COR-L47 (cell line): ENCODE measurements at places on chromosomes 1 and 21.

DNA sequence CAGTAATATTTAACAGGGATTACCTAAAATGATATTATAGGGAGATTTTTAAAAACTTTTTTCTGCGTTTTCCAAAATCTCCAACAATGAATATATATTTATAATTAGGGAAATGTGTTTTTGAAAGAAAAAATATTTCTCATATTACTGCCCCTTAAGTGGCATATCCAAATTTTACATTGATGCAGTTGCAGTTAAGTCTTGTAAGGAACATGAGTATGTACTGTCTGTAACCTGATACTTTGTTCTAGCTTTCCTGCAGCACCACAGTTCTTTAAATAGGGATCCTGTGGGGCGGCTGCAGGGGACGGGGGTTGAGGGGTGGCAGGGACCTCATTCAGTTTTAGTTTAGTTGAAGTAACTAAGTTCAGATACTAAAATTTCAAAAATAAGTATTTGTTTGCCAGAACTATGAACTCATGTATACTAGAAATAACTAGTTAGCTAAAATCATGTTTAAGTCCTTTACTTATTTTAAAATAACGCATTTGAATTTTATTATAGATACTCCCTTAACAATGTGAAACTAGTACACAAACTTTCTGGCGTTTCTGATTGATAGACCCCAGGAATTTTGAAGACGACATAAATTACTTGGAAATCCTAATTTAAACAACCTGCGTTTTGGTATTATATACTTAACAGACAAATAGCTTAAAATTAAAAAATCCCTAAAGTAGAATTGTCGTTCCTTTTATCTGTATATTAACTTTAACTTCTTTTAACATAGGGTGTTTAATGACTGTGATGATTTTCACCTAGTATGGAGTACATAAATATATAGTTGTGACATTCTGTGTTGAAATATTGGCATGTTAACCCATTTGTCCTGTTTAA is 639 bp upstream of the DNAJB4 start:
- DNase-seq, result no peak

DNA sequence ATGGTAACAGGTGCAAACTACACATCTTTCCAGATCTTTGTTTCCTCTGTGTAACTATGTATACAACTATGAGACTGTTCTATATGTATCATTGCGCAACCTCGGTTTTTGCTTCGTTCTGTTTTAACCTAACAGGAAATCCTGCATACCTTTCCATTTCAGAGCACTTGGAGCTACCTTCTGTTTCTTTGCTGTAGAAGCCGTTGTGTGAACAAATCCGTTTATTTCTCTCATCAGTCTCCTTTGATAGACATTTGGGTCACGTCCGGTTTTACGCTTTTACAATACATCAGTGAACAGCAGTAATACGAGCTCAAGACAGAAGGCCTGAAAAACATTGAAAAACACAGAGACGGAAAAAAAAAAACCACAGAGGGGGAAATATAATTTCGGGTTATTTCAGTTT is 10.5 kb downstream of the ATP5IF1 start:
- no peak for DNase-seq

- no peak for DNase-seq
Measured at GRCh38 chr21:34836103-34836932, 167.5 kb downstream of the CLIC6 start.

DNA sequence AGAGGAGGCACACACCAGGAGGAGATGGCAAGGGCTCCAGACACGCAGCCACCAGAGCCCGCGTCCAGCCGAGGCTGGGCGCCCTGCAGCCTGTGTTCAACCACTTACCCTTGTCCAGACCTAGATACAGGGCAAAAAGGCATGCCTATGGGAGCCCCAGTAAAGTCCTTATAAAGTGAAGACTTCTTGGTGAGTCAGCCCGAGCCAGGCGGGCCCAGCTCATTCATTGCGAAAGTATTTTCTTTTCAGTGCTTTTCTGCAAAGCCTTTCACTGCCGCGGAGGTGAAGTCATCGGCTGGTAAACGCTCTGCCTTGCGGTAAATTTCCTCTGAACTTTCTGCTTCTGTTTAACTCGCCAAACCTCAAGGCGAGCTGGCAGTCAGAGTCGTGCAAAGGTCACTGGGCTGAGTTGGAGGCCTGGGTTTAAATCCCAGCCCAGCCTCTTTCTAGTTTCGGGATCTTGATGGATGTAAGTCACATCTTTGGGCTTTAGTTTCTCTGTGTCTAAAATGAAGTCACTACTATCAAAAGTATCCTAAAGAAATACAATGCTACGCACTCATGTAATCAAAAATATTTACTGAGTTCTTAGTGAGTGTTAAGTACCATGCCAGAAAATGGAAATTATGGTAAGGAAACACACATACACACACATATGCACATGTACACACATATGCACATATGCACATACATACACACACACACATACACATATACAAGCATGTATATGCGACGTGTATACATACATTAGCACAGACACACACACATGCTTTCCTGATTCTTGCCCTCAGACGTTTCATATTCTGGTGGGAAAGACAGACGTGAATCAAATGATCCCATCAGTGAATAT is 54.7 kb upstream of the IFFO2 start:
- DNase-seq, result no peak

GRCh38 chr1:112256411-112256810 is 139.6 kb upstream of the CTTNBP2NL start:
- DNase-seq, result no peak

- DNase-seq, result peak; percentile 79
Measured at GRCh38 chr1:157045250-157046218, at the start of gene ARHGEF11. TSS of gene ARHGEF11 (minus strand) at chr1:157045742. CDS start at chr1:157044330, 1,412 bp downstream.

DNA sequence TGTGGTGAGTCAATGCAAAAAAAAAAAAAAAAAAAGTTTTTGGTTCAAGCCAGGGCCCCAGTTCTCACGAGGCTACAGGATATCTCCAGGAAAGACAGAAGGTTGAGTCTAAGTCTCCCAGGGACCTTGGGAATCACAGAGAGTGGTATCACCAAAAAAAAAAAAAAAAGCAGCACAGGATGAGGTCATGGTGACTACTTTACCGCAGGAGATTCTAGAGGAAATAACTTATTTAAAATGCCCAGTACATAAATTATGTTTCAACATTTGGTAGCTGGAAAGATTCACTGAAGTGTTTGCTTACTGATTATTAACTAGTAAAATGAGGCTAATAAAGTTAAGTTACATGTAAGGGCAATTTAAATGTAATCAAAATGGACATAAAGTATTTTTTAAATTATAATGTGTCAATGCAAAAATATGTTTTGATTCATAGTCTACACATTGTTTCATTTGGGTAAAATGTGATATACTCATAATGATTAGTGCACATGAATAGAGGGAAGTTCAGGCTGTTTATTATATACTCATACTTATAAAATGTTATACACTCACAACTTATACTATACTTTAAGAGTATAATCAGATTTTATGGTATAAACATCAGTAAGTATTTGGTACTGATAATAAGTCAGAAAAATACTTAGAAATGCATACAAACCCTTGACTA is 84.1 kb downstream of the PLPPR5 start:
- DNase-seq, result no peak

DNA sequence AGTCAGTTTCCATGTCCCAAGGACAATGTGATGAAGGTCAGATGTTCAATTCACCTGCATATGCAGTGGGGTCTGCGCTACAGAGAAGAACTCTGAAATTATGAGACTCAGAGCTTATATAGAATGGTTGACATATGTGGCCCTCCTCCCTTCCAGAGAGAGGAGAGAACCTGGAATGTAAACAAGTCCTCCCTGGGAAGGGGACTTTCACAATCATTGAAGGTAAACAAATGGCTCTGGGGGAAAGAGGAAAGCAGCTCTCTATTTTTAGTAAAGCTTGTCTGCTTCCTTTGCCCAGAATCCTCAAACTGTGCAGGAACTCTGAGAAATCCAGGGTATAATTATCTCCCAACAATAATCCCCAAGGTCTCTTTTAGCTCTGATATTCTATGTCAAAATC is 9.8 kb downstream of the OVGP1 start:
- no peak for DNase-seq

GRCh38 chr1:235831148-235831547 is 35.6 kb downstream of the LYST start:
- DNase-seq, result no peak

- DNase-seq, result no peak
Measured at GRCh38 chr1:76133977-76134376, 59.4 kb downstream of the ST6GALNAC3 start.
